ENCODE measurements at places on chromosomes 4 and X.

GRCh38 chrX:152927858-152928760 lies 30.2 kb downstream of the ZNF185 start:
- no peak for DNase-seq

- no peak for DNase-seq
Observed at GRCh38 chrX:70033348-70034051, 16.2 kb downstream of the AWAT2 start.

DNA sequence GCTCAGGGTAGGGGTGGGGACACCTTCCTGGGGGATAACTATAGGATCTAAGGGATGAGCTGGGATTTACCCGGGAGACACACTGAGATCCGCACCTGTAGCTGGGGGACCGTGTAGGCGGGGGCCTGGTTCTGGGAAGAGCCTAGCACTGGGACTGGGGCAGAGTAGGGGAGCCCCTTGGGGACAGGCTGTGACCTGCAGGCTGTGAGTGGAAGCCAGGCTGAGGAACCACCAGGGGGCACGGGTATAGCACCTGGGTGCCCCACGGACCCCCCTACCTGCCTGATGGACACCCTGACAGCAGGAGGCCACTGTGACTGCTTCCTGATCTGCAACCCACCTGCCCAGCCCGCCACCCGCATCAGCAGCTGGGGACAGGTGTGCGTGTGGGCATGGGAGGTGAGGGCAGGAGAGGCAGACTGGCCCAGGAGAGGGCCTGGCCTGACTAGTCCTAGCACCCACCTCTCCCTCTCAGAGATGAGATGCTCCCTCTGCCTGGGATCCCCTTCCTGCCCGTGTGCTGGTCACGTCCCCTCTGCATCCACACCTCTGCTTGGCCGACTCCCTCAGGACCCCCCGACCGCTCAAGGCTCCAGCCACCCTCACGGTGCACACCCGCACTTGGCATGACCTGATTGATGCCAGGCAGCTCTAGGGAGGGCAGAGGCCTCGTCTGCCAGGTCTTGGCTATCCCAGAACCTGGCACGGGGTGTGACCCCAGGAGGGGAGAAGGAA lies 94.2 kb upstream of the NKX1-1 start:
- no peak for DNase-seq

DNA sequence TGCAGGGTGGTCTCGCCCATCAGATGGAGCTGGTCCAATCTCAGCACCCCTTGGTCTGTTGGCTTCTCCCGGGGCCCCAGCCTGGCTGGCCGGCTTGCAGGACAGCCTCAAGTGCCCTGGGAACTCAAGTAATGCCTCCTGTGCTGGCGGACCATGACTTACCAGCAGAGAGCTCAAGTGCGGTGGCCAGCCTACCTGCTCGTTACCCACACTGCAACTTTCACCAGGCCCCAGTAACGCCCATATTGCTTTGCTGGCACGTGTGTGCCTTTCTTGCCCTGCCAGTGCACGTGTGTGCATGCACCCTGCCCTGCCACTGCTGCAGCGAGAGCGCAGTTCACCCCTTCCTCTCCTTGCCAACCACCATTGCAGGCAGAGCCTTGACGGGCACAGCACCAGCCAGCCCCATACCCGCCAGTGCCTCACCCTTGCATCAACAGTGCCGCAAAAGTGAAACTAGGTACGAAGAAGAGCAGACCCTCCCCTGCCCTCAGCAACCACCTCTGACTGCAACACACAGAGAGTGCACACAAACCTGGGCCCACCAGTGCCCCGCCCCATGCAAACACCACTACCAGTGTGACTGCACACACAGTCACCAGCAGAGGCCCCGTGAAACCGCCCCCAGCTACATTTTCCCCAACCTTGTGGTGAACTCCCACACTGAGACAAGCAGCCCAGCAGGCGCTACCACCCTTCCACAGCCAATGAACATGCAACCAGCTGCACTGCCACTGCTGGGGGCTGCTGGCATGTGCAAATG lies 88.9 kb upstream of the POU3F4 start:
- no peak for DNase-seq

DNA sequence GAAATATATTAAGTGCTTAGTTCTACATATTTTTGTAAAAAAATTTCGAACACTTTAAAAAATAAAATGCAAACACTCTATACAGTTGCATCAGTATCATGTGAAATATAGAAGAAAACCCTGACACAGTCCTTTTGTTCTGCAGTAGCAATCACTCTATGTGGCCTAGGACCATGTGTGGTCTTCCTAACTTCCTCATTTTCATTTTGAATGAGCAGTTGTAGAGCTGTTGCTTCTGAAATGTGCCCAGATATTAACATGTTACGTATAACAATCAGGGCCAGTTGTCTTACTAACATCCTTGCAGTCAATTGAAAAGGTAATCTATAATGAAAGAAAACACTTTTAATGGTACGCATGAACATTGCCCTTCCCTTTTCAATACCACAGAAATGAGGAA lies 107.9 kb downstream of the ZNF827 start:
- no peak for DNase-seq

GRCh38 chr4:156291317-156291716 lies 337.7 kb upstream of the CTSO start:
- no peak for DNase-seq

GRCh38 chr4:162770761-162771490 lies 395.8 kb downstream of the NAF1 start:
- DNase-seq: no peak

- no peak for DNase-seq
Observed at GRCh38 chr4:70703619-70704214, 15.4 kb downstream of the UTP3 start.

GRCh38 chr4:155929833-155930232 lies 23.8 kb downstream of the CTSO start:
- no peak for DNase-seq

DNA sequence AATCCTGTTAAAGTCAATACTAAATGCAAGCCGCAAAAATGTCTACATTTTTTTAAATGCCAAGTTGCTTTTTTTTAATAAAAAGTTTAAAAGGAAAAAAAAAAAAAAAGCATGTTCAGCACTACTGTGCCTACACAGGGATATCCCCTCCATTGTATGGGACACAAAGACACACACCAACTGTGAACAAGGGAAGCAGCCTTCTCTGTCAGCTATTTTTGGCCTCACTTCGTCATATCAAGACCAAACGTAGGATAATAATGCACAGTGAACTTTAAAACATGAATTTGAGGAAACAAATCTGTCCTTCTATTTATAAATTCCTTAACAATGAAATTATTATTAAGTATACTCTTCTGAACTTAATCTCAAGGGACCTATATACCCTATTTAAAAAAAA lies 4.4 kb downstream of the FBXW7 start:
- DNase-seq: no peak

- DNase-seq: no peak
Observed at GRCh38 chr4:159455675-159456237, 352.9 kb downstream of the RAPGEF2 start.

GRCh38 chrX:644304-645281 lies 14.0 kb downstream of the SHOX start:
- no peak for DNase-seq

DNA sequence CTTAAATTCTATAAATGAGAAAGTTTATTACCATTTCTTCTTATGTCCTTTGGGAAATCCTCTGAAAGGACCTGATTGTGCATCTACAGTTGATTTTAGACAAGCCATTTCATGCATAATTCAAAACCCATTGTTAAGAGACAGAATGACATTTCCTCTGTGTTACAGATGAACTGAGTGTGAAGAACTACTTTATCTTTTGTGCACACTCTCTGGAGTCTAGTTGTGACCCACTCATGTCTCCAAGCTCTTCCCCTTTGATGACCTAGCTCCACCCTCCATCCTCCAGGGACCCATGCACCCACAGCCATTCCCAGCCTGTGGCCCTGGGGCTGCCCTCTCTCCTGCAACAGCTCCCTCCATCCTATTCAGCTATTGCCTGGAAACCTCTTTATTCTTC lies 57.5 kb upstream of the BMPR1B start:
- no peak for DNase-seq

DNA sequence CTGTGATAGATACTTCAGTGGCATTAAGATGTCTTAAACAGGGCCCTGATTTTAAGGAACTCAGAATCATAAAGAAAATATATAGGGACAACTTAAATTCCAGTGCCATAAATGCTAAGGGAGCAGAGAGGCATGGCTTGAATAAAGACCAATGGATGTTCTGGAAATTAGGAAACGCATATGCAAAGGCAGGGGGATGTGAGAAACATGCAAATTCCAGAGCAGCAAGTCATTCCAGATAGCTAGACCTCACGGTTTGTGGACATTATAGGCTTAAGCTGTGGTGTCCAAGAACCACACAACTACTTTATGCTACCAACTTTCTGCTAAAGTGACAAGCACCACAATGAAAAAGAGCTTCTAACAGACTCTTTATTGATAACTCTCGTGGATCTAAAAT lies 132.6 kb upstream of the ANK2 start:
- no peak for DNase-seq

- no peak for DNase-seq
Observed at GRCh38 chrX:121569609-121570008, 522.2 kb downstream of the GLUD2 start.

GRCh38 chr4:13547485-13548041 lies 3.3 kb upstream of the NKX3-2 start:
- DNase-seq: no peak

- DNase-seq: no peak
Observed at GRCh38 chr4:135338181-135338580, 1136.6 kb upstream of the PABPC4L start.

DNA sequence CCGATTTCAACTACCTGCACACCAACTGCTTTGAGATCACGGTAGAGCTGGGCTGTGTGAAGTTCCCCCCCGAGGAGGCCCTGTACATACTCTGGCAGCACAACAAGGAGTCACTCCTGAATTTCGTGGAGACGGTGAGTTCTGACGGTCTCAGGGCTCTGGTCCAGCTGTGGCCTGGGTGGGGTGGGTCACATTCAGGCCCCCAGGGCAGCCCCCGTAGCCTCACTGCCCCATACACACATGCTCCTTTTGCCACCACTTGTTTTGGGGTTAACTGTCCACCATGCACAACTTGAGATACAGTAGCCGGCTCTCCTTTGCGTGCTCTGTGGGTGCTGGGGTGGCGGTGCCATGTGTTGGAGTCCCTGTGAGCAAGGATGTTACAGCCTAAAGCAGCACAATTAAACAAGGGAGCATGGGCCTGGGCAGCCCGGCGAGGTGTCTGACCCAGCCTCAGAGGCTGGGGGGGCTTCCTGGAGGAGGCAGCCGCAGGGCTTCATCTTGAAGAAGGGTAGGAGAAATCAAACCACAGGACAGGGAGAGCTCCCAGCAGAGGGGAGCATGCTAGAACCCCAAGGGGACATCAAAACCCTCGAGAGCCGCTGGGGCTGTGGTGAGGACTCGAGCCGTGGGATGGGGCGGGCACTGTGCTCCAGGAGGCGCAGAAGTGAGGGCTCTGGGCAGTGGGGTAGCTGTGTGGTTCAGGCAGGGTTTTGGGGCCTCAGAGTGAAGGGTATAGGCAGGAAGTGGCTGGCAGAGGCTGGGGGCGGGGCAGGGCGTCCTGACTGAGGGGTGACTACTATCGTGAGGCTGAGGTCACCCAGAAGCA lies 22.0 kb downstream of the CPZ start:
- no peak for DNase-seq

- no peak for DNase-seq
Observed at GRCh38 chr4:139568206-139568955, 12.4 kb upstream of the SETD7 start.

DNA sequence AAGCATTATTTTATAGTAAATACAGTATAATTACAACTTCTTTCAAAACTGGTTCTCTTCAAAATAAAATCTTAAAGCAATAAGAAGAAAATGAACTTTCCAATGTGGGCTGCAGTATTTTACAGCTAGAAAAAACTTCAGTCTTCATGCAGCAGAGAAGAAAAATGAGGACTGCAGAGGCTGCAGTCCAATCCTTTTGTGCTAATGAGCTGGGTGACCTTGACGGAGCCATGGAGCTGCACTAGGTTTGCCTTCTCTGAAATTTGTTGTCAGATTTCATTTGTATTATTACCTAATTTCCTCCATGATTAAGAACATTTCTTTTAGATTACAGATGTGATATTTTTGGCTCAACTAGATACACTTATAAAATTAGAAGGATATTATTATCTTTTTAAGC lies 245.2 kb upstream of the ADAMTS3 start:
- no peak for DNase-seq

GRCh38 chrX:50825825-50826224 lies 11.8 kb upstream of the SHROOM4 start:
- no peak for DNase-seq

DNA sequence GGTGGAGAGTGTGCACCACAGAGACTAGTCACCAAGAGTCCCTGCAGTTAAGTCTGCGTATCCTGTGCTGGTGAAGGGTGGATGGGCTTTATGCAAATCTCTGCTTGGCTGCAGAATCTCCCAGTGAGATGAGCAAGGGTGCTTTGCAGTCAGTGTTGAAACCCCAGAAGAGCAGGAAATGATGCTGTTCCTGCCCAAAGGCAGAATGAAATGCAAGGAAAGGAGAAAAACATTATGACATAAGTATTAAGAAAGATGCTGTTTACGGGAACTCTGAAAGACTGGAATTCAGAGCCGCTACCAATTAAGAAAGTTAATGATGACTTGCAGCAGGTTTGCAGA lies 25.4 kb upstream of the ACSL1 start:
- no peak for DNase-seq
